ENCODE measurements at places on chromosomes 4 and X.

DNA sequence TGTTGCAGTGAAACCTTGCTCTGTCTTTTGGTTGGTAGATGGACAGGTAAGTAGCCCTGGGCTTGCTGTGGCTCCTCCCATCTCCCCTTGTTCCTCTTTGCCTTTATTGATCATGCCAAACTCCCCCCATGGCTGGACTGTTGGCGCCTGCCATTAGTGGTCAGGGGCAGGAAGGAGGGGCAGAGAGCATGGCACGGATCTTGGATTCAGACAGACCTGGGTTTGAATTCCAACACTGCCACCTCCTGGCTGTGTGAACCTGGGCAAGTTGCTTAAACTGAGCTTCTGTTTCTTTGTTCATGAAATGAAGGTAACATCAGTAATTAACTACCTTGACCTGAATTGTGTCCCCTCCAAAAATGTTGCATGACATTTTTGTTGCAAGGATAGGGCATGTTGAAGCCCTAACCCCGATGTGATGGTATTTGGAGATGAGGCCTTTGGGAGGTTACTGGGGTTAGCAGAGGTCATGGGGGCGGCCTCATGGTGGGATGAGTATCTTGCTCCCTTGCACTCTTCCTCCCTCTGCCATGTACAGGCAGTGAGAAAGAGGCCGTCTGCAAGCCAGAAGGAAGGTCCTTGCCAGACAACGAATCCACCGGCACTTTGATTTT lies 6.0 kb downstream of the SLC2A9 start:
- peak; percentile 79 for DNase-seq

- DNase-seq = peak; percentile 85
These were observed 11.9 kb downstream of the G6PD start for GRCh38 chrX:154534526-154535322.

DNA sequence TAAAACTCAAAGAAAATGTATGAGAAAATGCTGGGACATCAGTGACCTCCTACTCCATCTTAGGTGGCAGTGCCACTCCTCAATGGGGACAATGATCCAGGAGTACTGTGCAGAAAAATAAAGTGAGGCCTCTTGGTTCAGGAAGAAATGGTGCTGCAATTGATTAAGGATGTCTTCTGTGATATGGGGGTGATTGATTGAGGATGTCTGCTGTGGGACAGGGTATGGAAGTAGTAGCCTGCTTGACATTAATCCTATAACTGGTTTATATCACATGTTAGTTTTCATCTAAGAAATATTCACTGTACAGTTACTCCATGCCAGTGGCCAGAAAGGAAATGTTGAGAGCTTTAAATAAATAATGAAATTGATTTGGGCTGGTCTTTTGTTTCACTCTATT lies 20.5 kb downstream of the OTOP1 start:
- no peak for DNase-seq

DNA sequence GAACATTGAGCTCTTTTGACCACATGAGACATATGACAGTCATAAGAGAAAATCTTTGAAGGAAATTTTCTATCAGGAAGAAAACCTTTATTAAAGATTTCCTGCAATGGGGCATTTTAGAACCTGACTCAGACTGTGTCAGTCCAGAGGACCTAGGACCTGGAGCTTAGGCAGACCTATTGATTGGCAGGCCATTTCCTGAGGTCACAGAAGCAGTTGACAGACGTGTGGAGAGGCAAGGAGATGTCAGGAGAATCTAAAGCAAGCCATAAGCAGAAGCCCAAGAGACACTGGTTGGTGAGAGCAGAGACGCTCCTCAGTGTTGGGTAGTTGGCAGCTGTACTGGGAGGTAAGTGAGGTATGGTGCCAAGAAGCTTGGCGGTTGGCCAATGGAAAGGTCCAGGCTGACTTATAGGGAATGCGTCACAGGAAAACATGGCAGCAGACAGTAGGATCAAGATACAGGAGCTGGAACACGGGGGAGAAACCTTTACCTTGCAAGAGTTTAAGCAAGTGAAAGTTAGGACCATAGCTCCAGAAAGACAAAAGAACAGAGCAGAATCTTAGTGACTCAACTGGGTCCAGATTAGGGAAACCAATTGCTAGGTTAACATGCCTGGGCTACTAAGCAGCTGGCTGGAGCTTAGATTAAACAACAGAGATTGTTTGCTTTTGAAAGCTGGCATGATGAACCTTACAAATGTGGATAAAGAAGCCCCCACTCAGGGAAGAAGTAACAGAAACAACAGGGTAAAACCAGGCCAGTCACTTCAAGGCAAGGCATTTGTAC lies 18.6 kb downstream of the PALLD start:
- DNase-seq = peak; percentile 3

- no peak for DNase-seq
These were observed 42.3 kb upstream of the FAM156A start for GRCh38 chrX:53000447-53001135.

- DNase-seq = no peak
These were observed 39.2 kb downstream of the RAB40AL start for GRCh38 chrX:102976286-102976685.

GRCh38 chrX:133726211-133726630 lies 259.2 kb downstream of the GPC3 start:
- no peak for DNase-seq

DNA sequence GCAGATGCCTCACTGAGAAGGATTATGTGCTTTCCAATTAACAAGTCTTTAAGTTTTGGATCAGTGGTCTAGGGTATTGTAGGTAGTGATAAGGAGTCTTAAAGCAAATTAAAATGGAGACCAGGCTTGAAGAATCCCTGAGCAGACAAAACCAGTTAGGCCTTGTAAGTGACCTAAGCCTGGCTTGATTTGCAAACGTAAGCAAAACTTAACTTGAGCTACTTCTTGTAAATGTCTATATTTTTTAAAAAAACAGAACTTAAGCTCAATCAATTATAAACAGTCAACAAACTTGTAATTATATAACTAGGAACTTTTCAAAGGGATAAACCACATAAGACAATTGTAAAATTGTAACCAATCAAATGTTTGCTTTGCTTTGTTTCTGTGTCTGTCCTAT lies 72.7 kb upstream of the NALF2 start:
- DNase-seq = no peak

DNA sequence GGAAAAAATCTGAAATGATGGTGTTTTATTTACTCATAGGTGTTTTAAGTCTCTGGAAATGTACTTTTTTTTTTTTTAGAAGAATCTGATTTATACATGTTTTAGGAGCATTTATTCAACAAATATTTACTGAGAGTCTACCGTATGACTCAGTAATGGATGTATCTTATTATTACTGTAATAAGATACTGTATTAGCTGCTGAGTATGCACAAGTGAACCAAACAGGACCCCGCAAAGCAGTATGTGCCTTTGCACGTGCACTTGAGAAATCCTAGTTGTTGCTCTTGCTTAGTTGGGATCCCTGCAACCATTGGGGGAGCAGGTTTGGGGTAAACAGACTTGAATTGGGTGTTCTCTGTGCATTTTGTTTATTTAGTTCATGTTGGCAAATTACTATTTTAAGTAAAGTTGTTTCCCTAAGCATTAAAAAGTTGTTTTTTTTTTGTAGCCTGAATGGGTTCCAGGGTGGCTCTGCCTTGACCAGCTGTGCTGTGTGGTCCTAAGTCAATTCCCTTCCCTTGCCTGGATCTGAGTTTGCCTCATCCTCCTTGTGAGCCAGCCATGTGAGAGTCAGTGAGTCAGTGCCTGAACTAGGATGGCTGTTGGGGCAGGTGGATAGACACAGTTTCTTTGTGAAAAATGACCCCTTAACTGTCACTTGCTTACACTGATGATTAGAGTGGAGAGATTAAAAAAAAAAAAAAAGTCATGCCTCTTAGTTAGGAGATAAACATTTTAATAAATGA lies 27.7 kb downstream of the DCUN1D4 start:
- DNase-seq = no peak

DNA sequence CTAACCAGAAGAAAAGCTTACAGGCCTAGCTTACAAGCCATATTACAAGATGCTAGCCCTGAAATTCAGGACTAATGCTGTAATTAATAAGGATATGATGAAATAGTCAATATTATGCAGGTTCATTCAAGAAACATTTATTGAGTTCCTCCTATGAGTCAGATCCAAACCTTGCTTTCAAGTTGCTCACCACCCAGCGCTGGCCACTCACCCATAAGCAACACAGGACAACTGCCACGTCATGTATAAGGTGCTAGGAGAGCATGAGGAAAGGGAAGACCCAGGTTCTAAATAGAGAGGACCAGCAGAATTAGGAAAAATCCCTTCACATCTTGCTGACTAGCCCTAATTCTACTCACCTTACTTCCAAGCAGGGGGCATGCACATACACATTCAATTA lies 23.3 kb downstream of the MAML3 start:
- DNase-seq = no peak

DNA sequence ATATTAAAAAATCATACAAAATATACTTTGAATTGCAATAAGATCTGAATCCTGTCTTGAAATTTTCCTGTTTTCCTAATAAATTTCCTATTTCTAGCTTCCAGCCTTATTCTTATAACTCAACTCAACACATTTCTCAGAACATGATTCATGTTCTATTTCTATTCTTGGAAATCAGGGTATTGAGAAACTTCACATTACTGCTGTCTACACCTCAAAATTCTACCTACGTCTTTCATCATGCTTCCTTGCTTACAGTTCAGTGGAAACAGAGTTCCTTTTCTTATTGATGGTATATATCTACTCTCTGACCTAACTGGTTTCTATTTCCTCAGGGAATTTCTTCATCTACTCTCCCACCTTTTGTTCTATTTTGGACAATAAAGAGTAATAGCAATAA lies 2139.0 kb downstream of the ARAP2 start:
- no peak for DNase-seq

- no peak for DNase-seq
These were observed 12.5 kb downstream of the RTL8B start for GRCh38 chrX:135009838-135010237.

GRCh38 chrX:11558972-11559371 lies 106.7 kb downstream of the ARHGAP6 start:
- no peak for DNase-seq

DNA sequence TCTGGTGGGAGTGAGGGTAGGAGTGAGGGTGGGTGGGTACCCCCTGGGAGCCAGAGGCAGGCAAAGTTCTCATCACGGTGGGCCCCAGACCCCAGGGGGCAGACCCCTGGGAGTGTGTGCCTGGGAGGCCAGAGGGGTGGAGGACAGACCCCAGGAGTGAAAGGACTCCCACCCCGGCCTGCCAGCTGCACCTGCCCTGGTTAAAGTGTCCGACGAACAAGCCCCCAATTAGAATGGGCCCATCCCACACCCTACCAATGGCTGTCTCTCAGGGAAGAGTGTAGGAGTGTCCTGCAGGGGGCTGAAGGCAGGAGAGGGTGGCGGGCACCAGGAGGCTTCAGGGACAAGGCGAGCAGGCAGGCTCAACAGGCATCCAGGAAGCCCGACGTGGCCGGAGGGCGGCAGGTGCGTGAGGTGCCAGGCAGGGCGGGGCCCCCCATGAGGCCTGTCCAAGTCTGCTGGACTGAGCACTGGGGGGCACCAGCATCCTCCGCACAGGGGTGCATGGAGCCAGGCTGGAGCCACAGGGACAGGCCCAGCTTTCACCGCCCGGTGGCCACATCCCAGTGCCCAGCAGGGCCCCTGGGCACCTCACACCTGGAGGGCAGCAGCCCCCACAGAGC lies 8.7 kb downstream of the PDE6B start:
- DNase-seq = no peak

DNA sequence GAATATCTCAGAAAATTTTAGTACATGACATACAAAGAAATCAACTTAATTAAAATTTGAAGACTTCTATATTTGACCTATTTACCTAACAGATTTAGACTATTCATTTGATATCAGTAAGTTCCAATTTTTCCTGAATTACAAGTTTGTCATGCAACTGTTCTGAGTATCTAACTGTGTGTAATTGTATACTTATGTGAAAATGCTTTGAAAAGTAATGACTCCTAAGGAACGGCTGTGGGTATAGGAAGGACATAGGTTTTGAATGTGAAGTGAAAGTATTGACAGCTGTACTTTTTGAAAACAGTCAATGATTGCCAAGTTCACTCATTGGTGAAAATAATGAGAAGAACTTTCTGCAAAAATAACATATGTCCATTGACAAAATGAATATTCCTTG lies 2.9 kb downstream of the GRIA2 start:
- no peak for DNase-seq

GRCh38 chr4:184616633-184617551 lies 32.4 kb downstream of the CASP3 start:
- no peak for DNase-seq

- no peak for DNase-seq
These were observed 73.3 kb downstream of the PRPS1 start for GRCh38 chrX:107701493-107702121.

DNA sequence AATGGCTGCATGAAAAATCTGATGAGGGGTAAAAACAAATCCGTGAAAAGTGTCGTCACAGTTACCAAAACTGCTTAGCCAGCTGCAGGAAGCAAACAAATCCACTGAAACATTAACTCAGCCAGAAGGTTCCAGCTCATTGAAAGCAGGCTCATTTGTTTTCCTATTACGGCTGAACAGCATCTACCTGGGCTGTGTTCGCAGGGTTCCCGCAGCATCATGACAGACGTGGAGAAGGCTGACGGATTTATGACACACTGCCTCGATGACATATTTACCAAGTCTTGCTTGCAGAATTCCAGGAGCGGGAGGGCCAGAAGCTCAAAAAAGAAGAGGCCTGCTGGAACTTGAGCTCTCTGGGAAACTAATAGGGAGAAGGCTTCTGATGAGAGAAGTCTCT lies 781.1 kb downstream of the RAB28 start:
- DNase-seq = no peak

- DNase-seq = no peak
These were observed 150.6 kb downstream of the PRDM5 start for GRCh38 chr4:120771907-120772306.

DNA sequence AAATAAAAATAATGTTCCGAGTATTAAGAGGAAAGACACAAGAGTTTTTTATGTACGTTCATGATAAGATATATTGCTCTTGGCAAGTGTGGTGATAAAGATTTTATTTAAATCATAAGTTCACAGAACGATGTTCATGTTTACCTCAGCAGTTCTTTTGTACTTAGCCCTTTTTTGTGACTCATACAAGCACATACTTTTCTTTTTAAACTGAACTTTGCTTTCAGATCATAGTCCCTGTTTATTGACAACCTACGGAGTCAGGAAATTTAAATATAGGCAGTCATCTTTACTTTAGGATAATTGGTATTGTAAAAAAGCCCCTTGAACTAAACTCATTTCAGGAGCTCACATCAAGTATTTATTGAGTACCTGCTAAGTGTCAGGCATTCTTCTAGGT lies 1.3 kb upstream of the CTSO start:
- DNase-seq = no peak

GRCh38 chr4:130600706-130601105 lies 1504.8 kb downstream of the C4orf33 start:
- no peak for DNase-seq

DNA sequence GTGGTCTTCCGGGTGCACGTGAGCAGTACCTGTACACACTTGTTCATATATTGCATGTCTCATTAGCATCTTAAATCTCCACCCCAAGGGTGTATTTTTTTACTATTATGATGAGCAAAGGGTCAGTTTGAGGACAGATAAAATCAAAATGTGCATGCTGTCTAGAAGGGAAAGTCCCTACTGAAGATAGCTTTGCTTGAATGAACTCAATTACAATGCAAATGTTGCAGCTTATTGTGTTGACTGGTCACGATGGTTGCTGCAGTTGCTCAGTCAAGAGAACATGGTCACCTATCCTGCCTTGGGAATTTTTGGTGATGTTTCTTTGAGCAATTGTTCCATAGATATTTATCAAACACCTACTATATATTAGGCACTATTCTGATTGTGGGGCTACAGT lies 103.8 kb upstream of the MID1IP1 start:
- no peak for DNase-seq
